ENCODE measurements at places on chromosomes 7 and 10. TPM values are rescaled to one million over a fixed set of nuclear protein-coding genes. Genes with fewer than 3 reads are reported as not detected.

GRCh38 chr10:29555091-29555745, 79.6 kb downstream of the SVIL start:
- DNase-seq: no peak

DNA sequence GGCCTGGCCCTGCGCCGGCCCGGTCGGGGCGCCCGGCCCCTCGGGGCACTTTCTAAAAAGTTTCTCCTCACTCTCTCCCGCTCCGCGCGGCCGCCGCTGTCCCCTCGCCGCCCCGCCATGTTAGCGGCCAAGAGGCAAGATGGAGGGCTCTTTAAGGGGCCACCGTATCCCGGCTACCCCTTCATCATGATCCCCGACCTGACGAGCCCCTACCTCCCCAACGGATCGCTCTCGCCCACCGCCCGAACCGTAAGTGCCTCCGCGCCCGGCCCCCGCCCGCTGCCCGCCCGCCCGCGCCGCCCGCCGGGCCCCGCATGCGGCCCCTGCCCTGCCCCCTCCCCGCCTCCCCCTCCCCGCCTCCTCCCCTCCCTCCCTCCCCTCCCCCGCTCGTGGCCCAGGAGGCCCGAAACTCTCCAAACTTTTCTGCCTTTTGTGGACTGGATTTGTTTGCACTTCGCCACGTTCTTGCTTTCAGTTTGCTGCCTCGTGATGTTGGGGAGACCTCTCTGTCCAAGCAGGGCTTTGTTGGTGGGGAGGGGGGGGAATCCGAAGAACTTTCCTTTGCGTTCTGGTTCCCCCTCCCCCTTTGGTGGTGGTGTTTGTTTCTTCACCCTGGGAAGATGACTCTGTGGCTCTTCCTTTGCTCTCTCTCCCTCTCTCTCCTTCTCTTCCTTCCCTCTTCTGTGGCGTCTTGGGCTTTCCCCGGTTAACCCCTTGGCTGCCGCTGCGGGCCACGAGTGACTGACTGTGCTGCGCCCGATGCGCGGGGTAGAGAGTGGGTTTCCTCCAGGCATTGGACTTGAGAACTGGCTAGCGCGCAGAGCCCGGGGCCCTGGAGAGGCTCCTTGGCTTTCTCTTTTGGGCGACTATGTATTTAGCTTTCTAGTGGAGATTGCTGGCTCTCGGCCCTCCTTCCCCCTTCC, 1.6 kb downstream of the TCF7L2 start:
- DNase-seq: peak; percentile 89

DNA sequence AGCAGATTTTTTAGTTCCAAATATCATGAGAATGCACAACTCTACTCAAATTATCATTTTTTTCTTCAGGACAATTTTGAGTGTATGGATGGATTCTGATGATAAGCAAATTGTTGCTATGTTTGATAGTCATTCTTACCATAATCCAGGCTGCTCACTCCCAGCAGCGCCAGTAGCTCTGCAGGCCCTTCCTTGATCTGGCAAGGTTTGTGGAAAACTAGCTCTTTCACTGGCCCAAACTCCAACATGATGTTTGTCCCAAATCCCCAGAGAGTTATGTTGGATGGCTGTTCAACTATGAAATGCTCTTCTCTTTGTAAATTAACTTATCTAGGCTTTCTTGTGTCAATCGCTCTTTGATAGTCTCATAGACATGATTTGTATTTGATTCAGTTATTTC, 933.7 kb downstream of the DNAJB9 start:
- no peak for DNase-seq

DNA sequence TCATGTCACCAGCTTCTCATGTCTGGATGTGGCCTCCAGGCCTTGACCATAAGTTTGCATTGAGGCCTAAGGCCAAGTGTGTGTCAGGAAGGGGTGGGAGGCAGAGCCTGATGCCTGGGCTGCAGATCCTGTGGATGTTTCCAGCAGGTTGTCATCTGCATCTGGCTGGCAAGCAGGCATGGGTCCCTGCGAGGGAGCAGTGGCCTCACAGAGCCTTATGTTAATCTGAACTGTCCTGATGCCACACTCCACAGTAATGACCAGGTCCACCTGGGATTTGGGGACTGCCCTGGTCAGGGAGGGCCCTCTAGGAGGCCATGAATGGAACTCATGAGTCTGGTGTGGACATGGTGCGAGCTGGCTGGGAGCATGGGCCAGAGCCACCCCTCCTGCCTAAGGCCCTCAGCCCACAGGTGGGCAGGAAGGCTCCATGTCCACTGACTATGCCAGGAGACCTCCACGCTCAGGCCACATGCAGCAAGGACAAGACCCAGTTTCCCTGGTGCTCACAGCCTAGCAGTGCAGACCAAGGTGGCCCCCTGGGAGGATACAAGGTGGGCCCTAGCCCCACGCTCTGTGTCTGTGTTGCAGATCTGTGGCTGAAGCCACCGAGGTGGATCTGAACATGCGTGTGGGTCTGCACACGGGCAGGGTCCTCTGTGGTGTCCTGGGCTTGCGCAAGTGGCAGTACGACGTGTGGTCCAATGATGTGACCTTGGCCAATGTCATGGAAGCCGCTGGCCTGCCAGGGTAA, 83.1 kb downstream of the ADCY1 start:
- DNase-seq: no peak

GRCh38 chr10:18582803-18583202, 68.6 kb downstream of the NSUN6 start:
- no peak for DNase-seq

GRCh38 chr10:114925587-114926586, 12.1 kb upstream of the TRUB1 start:
- peak; percentile 18 for DNase-seq

GPR26 gene
- total RNA-seq: 1.8 TPM

GRCh38 chr7:115748123-115748738, 282.3 kb downstream of the TFEC start:
- peak; percentile 6 for DNase-seq

HOXA2 gene
- 4.4 TPM for total RNA-seq

- DNase-seq: no peak
Measured at GRCh38 chr10:79247373-79248137, 99.7 kb upstream of the PPIF start.

- DNase-seq: no peak
Measured at GRCh38 chr10:84185526-84186175, 8.7 kb upstream of the CDHR1 start.

- no peak for DNase-seq
Measured at GRCh38 chr10:104040862-104041789, 44.6 kb downstream of the COL17A1 start.

- no peak for DNase-seq
Measured at GRCh38 chr10:60349426-60349825, 40.2 kb downstream of the ANK3 start.

PRKG1 gene
- 38.1 TPM for total RNA-seq

Data from spinal cord (tissue), 10 donors.